Fibroblast of mammary gland (primary cell): ENCODE measurements at places on chromosomes 16 and 17.
A peak's percentile ranks its signal among the peaks of the same experiment; 100 is the strongest.

- DNase-seq, result no peak
Measured at GRCh38 chr17:78818152-78818846, 22.3 kb downstream of the USP36 start.

GRCh38 chr16:84552135-84552534, 47.7 kb upstream of the MEAK7 start:
- DNase-seq, result no peak

DNA sequence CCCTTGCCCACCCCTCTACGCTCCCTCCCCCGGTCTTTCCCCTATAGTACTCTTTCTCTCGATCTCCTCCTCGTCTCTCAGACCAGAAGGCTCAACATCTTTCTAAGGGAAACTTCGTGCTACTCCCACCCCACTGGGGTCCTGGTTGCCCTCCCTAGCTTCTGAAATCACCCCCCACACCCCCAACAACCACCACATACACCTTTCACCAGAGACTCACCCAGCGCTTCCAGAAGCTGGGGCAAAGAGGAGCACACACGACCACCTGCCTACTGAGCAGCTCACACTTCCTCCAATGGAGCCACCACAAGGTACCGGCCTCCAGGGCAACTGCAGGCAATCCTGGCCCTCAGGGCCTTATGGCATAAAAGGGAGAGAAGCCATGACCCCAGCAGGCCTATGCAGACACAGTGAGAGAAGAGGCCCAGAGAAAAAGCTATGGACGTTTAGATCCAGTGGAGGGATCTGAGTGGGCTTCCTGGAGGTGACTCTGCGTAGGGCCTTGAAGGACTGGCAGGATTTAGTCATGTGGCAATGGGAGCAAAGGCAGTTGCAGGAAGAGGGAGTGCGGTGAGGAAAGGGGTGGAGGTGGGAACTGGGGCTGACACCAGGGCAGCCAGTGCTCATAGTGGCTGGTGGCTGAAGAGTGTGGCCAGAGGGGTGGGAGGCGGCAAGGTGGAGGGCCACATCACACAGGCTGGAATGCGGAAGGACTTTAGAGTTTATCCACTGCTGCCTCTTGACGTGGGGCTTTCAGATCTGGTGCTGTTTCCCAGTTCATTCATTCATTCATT, 12.1 kb upstream of the TMEM92 start:
- DNase-seq, result no peak

DNA sequence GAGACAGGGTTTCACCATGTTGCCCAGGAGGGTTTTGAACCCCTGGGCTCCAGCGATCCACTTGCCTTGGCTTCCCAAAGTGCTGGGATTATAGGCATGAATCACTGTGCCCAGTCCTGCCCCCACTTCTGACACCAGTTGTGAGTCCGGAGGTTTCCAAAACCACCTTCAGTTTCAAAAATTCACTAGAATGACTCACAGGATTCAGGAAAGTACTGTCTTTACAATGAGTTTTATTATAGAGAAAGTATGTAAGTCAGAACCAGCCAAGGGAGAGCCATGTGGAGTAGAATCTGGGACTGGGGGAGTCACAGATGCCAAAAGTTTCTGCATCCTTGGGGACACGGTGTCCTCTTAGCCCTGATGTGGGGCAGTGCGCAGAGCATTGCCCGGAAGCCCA, 55.1 kb downstream of the PLD6 start:
- DNase-seq, result peak; percentile 88

GRCh38 chr16:54477714-54478113, 191.1 kb upstream of the IRX3 start:
- no peak for DNase-seq

GRCh38 chr17:15436473-15437302, 30.7 kb downstream of the CDRT4 start:
- DNase-seq, result peak; percentile 85

- peak; percentile 27 for DNase-seq
Measured at GRCh38 chr17:9074131-9074530, 52.8 kb downstream of the NTN1 start.

GRCh38 chr16:63752347-63752746, 1369.5 kb downstream of the CDH11 start:
- no peak for DNase-seq

DNA sequence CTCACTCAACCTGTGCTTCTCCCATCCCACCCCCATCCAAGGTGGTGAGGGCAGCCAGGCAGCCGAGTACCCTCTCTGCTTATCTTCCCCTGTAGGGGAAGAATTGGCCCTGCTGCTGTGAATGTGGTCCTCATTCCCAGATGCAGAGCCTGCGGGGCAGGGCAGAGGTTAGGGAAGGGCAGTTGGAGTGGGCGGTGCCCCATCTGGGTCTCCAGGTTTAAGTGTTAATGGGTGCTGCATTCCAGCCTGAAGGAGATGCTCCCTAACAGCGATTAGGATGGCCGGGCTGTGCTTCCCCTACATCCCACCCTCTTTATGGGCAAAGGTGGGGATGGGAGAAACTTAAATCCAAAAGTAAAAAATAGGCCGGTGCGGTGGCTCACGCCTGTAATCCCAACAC, 12.1 kb downstream of the TMEM95 start:
- DNase-seq, result no peak

- DNase-seq, result peak; percentile 43
Measured at GRCh38 chr17:13460261-13461000, 141.3 kb downstream of the HS3ST3A1 start.

DNA sequence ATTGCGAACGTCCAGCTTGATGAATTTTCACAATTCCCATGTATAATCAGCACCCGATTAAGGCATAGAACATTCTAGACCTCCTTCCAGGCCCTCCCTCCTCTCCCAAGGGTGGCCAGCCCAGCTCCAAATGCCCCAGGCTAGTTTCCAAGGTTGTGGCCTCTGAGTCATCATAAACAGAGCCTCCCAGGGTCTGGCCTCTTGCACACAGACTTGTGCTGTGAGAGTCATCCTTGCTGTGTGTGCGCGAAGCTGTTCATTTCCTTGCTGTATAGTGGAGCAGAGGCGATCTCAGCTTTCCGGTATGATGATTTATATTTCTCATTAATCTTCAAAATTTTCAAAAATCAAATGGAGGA, 20.5 kb upstream of the JPH3 start:
- peak; percentile 99 for DNase-seq

- DNase-seq, result no peak
Measured at GRCh38 chr17:82445542-82445941, 5.0 kb downstream of the CYBC1 start.

- DNase-seq, result peak; percentile 92
Measured at GRCh38 chr17:8158267-8159031, 4.3 kb downstream of the VAMP2 start.

- DNase-seq, result peak; percentile 87
Measured at GRCh38 chr17:51056813-51057510, 63.7 kb downstream of the SPAG9 start.

DNA sequence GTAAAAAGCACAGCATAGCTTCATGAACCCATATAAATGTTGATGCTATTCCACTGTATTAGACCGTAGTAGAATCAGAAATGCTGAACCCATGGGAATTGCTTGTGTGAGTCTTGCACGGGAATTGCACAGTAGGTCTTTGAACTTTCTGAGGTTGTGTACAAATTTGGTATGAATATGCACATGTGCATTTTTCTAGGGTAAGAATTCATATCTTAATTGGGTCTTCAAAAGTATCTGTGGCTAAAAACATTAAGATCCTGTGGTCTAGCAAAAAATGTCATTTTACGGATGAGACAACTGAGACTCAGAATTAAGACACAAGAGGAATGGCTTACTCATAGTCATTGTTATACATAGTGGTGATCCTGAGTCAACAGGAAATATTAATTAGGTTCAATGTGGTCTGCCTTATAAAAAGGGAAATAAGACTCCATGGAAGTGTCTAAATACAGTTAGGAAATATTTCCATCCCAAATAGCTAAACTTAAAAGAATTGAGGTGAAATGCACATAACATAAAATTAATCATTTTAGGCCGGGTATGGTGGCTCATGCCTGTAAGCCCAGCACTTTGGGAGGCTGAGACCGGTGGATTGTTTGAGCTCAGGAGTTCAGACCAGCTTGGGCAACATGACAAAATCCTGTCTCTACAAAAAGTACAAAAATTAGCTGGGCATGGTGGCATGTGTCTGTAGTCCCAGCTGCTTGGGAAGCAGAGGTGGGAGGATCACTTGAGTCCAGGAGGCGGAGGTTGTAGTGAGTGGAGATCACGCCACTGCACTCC, 22.8 kb downstream of the TAOK1 start:
- DNase-seq, result peak; percentile 84

DNA sequence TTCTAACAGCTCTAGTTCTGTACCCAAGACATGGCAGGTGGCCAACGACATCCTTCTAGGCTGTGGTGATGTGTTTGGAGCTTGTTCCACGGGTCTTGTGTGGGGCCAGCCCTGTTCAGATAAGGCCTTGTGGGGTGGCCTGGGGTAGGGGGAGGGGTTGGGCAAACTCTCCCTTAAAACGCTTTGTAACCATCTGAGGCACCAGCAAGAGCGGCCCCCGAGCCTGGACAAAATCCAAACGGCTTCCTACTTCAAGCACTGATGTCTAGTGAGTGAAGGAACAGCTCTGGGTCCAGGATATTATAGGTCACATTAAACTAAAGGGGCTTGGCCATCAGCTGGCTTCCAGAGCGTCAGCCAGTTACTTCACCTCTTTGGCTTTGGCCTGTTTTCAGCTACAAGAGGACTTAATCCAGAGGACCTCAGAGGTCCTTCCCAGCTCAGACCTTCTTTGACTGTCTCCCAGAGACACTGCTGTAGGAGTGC, 11.9 kb downstream of the SERPINF1 start:
- peak; percentile 60 for DNase-seq

- DNase-seq, result peak; percentile 5
Measured at GRCh38 chr17:48392857-48393256, 37.2 kb downstream of the SKAP1 start.

GRCh38 chr17:57271821-57272220, 15.5 kb downstream of the MSI2 start:
- DNase-seq, result no peak

- peak; percentile 8 for DNase-seq
Measured at GRCh38 chr16:57675741-57676551, 7.8 kb downstream of the ADGRG3 start.

GRCh38 chr16:66562409-66562808, 3.8 kb upstream of the CMTM1 start:
- no peak for DNase-seq

GRCh38 chr17:52604105-52604504, 445.6 kb upstream of the CA10 start:
- DNase-seq, result no peak

- DNase-seq, result peak; percentile 84
Measured at GRCh38 chr16:72934636-72935403, 113.1 kb downstream of the ZFHX3 start.

GRCh38 chr16:50037662-50038220, 12.7 kb downstream of the CNEP1R1 start:
- DNase-seq, result peak; percentile 19

GRCh38 chr16:84613408-84614072, 4.3 kb downstream of the COTL1 start:
- DNase-seq, result no peak

GRCh38 chr17:8005967-8006730, 3.7 kb downstream of the GUCY2D start:
- DNase-seq, result no peak
